ENCODE measurements at places on chromosomes 5 and 9.

DNA sequence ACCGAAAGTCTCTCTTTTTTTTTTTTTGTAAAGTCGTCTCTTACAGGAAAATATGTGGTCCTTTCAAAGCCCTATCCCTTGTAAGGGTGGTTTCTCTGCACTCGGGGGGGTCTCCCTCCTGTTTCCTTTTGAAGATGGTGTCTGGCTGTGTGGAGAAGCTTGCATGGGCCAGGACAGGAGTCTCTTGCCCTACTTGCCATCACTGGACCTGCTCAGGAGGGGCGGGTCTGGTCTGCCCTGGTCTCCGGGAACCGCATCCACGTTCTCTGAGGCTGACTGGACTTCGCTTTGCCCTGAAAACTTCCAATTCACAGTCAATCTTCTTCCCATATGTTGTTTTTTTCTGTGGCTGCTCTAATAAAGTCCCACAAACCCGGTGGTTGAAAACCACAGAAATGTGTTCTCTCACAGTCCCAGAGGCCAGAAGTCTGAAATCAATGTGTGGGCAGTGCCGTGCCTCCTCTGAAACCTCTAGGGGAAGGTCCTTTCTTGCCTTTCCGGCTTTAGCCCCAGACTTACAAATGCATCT, 92.9 kb upstream of the IER5L start:
- DNase-seq, result no peak

- peak; percentile 59 for DNase-seq
Observed at GRCh38 chr5:116576053-116576713, 1.6 kb upstream of the SEMA6A start.

- DNase-seq, result no peak
Observed at GRCh38 chr9:95075700-95076099, 241.8 kb downstream of the FANCC start.

- no peak for DNase-seq
Observed at GRCh38 chr5:76808141-76808691, 10.6 kb upstream of the F2RL1 start.

GRCh38 chr5:88847420-88847819, 35.6 kb downstream of the MEF2C start:
- no peak for DNase-seq

DNA sequence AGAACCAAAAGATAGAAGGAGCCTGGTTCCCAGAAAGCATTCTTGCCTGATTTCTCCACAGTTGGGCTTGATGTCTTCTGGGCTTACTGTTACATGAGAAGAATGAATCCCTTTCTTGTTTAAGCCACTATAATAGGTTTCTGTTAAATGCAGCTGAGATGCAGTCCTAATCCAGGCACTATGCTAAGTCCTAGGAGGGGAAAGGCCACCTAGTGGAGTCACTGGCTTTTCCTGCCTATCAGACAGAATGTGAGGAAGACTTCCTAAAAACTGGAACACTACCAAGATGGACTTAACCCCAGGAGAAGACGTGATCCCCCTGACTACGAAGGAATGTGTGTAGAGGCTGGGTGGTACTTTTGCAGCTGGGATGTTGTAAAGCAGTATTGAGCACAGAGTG, 34.3 kb upstream of the FSD1L start:
- no peak for DNase-seq

DNA sequence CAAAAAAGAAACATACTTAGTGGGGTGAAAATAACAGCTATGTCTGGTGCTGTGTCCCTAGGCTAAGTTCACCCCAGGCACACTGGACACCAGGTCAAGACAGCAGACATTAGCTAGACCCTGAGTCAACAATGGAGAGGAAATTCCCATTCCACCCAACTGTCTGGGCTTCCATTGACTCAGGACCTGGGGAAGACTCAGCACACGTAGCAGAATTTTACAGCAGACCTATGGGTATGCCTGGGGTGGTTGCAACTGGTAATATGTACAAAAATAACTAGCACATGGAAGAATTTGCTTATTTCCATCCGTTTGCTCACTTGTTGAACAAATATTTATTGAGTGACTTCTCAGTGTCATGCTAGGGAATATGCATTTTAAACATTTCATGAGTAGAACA, 117.0 kb downstream of the GAS1 start:
- DNase-seq, result peak; percentile 9

DNA sequence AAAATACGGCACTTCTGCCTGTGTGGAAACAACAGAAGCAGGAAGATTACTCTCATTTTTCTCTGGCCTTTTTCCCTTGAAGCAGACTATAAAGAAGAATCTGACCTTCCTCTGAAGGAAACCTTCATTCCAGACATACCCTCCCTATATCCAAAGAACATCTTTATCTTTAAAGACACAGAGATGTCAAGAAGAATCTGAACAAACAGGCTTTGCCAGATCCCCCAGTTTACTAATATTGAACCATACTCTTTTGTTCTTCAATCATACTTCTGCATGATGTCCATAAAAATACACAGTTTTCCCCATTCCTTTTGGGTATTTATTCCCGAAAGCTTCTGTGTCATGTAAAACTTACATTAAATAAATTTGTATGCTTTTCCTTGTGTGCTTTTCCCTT, 225.8 kb downstream of the MAT2B start:
- DNase-seq, result peak; percentile 62

DNA sequence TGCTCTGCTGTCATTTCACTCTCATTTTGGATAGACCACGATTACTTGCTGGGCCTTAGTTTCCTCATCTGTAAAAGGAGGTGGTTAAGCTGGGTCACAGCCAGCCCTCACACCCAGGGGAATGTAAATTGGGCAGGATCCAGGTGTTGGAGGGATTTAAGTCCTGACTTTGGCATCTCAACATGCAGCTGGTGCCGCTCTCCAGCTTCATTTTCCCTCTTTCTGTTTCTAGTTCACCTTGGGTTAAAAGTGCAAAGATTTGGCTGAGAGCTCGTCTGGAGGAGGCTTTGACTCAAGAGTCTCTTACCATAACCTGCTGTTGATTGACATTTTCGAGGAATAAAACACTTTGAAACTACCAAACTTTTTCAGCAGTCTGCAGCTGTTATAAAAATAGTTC, 144.3 kb upstream of the DHFR start:
- DNase-seq, result no peak

GRCh38 chr5:39423331-39423751, 1.4 kb downstream of the DAB2 start:
- DNase-seq, result peak; percentile 88

GRCh38 chr5:125582352-125582751, 835.9 kb upstream of the ZNF608 start:
- DNase-seq, result no peak

DNA sequence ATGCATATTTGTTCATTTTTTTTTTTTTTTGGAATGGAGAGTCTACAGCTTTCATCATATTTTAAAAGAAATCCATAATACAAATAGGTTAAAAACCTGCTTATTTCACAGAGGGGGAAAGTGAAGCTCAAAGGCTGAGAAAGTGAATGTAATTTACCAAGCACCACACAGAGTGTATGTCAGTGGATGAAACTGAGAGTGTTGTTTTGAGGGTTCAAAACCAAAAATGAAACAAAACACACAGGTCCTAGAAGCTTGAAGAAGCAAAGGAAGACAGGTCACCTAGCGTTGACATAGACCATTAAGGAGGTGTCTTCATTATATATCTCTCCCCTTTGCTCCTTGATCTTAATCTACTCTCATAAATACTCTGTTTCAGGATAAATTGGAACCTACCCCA, 7.5 kb downstream of the NMUR2 start:
- no peak for DNase-seq

Measured in trophoblast cell (in vitro differentiated cells and primary cell).